Mammary epithelial cell (primary cell): ENCODE measurements at places on chromosomes 1 and 21. TPM values are rescaled to one million over a fixed set of nuclear protein-coding genes. Genes with fewer than 3 reads are reported as not detected.

Gene GNG4
- not detected for total RNA-seq

Gene LIN28A
- not detected for total RNA-seq

Gene RAB7B
- 3.6 and 23.5 TPM in 2 replicates for total RNA-seq

Gene COX20
- total RNA-seq, result 30.8 and 35.4 TPM in 2 replicates

Gene NFIA
- total RNA-seq, result 8.7 TPM

Gene TESK2
- total RNA-seq, result 4.5 TPM

Gene C1orf185
- not detected in 2 replicates for total RNA-seq

Gene GBP5
- total RNA-seq, result not detected in 2 replicates

Gene C4BPA
- not detected for total RNA-seq

DNA sequence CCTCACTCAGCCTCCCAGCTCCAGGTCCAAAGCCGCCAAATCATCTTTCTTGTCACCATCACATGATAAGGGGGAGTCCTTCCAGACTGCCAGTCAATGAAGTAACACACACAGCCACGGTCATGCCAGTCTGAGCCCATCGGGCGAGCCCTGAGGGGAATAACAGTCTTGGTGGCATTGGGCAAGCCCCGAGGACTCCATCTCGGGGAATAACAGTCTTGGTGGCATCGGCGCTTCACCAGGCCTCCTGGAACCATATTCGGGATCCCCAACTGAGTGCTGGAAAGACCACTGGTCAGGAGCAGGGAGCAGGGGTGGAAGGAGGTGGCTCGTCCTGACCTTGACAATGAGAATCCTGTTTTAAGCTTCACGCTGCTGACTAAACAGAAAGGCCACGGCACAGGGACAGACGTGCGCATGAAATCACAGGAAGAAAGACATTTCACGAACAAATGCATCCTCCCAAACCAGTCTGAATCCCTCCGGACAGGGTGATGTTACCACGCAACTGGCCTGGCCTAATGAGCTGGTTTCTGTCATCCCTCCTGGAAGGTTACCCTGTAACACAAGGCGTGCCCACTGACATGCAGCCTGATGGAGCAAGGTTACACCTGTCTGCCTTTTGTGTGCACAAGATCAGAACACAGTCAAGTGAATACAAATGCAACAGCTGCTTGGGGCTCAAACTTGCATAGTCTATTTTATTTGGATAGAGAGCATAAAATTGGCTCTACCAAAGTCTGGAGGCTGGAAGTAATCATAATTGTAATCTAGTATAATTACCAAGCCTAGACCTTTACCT is 517.4 kb downstream of the KIF26B start:
- DNase-seq, result no peak

DNA sequence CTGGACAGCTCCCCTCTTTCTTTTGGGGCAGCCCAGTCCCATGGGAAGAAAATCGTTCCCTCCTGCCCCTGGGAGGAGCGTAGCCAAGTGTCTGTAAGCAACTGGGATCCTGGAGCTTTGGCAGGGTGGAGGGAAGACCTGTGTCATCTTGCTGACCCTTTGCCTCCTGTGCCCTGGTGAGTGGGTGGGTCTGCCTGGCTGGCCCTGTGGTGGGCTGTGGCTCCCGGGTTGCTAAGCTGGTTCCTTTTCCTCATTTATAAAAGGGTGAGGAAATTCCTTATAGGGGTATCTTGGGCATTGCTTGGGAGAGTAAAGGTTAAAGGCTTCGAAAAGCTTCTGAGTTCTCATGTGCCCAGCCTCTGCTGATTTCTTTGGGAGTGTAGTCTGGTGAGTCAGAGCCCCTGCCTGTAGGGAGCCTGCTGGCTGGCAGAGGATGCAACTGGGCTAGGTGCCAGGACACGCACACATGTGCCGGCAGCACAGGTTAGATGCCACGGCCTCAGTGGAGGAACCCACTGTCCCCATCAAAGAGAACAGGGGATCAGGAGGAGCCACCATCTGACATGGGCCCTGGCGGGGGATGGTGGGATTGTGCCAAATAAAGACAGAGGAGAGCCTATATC is 85.2 kb downstream of the ARHGEF10L start:
- DNase-seq, result peak; percentile 72

DNA sequence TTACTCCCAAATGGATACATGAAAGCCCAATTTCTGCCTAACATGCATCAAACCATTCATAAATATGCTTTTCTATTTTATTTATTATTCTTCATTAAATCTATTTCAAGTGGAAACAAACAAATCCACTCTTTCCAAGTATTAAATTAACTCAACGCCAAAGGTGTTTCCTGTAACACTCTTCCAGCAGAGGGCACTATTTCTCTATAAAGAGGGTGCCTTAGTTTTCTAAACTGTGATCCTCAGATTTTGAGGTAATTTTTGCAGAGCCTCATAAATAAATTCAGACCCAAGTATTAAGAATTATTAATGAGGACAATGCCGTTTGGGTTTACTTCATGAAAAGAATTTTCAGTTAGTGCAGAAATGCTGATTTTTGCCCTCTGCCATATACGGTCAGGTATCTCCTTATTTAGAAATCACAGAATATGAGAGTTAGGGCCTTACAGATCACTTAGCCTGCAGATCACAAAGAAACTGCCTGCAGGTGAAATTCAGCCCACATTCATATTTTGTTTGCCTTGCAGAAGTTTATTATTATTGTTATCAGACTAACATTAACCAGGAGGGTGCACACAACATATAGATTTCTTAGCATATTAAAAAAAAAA is 40.1 kb upstream of the MYSM1 start:
- peak; percentile 41 for DNase-seq

- no peak for DNase-seq
Measured at GRCh38 chr1:206971029-206971655, 882 bp upstream of the FCAMR start.

DNA sequence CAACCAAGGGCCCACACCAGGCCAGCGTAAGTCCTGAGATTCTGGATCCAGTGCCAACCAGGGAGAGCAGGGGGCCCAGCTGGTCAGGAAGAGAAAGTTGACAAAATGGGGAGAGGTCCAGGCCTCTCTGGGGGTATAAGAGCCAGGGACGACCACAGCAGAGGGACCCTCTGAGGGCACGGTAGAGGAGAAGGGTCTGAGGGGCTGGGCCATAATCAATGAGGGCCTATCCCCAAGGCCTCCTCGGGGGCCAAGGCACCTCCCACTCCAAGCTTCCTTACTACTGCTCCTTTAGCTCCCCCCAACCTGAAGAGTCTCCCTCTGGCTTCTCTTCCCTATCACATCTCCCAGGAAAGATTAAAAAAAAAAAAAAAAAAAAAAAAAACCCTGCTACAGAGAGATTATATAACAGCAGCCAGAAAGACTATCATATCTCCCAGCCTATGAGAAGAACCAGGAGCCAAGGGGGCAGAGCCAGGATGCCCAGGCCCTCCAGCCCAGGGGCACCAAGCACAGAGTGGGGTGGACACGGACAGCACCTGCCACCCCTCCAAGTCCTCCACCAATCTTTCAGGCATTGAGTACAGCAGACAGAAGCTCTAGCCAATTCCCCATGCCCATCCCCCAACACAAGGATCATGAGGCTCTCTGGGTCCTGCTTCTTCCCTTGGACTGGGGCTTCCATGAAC is 2.7 kb downstream of the MEF2D start:
- no peak for DNase-seq

- no peak for DNase-seq
Measured at GRCh38 chr21:27397578-27397977, 430.7 kb upstream of the ADAMTS5 start.

DNA sequence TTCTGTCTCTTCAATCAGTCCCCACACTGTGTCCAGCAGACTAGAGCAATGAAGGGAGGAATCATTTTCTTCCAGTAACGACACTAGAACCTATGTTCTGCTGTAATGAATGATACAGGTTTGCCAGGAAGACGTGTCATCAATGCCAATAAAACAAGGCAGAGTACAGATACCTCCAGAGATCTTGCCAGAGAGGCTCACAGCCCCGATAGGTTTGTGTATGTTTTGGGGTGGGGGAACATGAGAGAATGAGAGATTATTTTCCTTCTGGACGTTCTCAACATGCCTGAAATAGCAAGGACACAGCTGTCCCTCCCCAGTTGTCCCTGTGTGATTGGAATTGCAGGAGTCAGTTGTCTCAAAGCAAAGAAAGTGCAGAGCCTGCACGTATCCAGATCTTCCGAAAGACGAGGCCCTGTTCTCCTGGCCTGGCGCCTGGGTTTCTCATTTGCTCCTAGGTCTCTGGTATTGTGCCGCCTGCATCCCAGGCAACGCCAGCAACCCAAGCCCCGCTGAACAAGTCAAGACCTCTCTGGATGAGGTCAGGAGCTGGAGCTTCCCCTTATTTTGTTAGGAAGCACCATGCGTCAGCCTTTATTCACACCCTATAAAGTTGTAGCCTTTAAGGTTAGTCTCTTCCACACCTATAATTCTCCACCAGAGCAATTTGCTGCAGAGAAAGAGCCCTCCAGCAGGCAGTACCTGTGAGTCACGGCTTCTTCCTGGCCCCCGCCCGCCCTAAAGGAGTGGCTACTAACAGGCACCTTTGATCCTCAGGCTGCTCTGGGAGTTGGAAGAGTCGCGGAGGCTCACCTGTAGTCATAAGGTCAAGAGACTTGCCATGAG is 130.5 kb downstream of the TOMM20 start:
- peak; percentile 100 for DNase-seq

DNA sequence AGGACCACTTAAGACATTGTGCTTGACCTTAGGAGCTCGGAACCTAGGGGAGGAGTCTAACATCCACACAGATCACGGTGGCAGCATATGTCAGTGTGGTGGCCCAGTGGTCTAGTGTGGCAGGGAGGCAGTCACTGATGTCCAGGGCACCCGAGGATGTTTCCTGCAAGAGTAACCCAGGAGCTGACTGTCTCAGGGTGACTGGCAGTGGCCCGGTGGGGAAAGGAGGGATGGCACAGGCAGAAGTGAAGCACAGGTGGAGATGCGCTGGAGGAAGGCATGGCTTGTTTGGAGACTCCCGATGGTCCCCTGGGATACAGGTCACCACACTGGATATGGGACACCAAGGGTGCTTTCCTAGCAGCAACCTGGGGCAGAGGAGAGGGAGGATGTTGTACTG is 16.3 kb downstream of the CHIT1 start:
- no peak for DNase-seq
